ENCODE measurements at places on chromosomes 3 and 15. TPM values are rescaled to one million over a fixed set of nuclear protein-coding genes. Genes with fewer than 3 reads are reported as not detected.

GRCh38 chr15:66215811-66216210 is 37.7 kb downstream of the MEGF11 start:
- no peaks in the 10 kb centered on the region for H3K4me1 ChIP-seq
- H3K27ac ChIP-seq = no peak overlapping the region
- no peaks in the 10 kb centered on the region for H3K27me3 ChIP-seq
- H3K36me3 ChIP-seq = no peaks in the 10 kb centered on the region

- H3K36me3 ChIP-seq = no peaks in the 10 kb centered on the region
- H3K27me3 ChIP-seq = no peaks in the 10 kb centered on the region
- DNase-seq = no peak
- H3K27ac ChIP-seq = no peak overlapping the region
Observed at GRCh38 chr3:36317915-36318314, 62.4 kb upstream of the STAC start.

DNA sequence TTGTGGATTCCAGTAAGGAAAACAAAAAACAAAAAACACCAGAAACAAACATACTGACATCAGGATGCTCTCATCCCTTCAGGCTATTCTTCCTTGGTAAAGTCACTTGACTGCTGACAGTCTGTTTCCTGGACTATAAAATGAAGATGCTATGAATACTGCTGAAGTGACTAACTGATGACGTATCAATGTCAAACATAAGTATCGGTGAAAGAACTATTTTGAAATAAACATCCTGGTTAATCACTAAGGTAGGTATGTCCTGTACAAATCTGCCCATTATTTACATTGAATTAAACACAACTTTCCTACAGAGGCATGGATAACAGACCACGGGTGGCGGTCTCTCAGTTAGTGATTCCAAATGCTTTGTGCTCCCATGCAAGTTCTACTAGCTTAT is 45.9 kb downstream of the CHAC1 start:
- no peak for DNase-seq
- H3K27me3 ChIP-seq = no peaks in the 10 kb centered on the region
- H3K36me3 ChIP-seq = peaks cover 32% of the 10 kb centered on the region
- H3K27ac ChIP-seq = no peak overlapping the region
- H3K4me1 ChIP-seq = no peaks in the 10 kb centered on the region
- H3K4me3 ChIP-seq = no peak overlapping the region

- peaks cover 2% of the 10 kb centered on the region for H3K4me1 ChIP-seq
- H3K27me3 ChIP-seq = no peaks in the 10 kb centered on the region
- no peak for DNase-seq
- no peak overlapping the region for H3K27ac ChIP-seq
Observed at GRCh38 chr3:137988982-137989381, 21.0 kb upstream of the CLDN18 start.

- H3K4me1 ChIP-seq = peaks cover 3% of the 10 kb centered on the region
- DNase-seq = no peak
- H3K27ac ChIP-seq = no peak overlapping the region
- no peaks in the 10 kb centered on the region for H3K27me3 ChIP-seq
- no peak overlapping the region for H3K4me3 ChIP-seq
- peaks cover 6% of the 10 kb centered on the region for H3K36me3 ChIP-seq
Observed at GRCh38 chr3:97930018-97930417, 42.2 kb downstream of the RIOX2 start.

- H3K27me3 ChIP-seq = peaks cover 4% of the 10 kb centered on the region
- H3K27ac ChIP-seq = no peak overlapping the region
- no peak for DNase-seq
- H3K36me3 ChIP-seq = no peaks in the 10 kb centered on the region
Observed at GRCh38 chr3:101143012-101143411, 149.8 kb upstream of the ABI3BP start.

GRCh38 chr3:141410408-141410807 is 42.1 kb downstream of the ZBTB38 start:
- H3K4me1 ChIP-seq = peaks cover 92% of the 10 kb centered on the region
- H3K4me3 ChIP-seq = peak overlapping the region; percentile 6
- no peaks in the 10 kb centered on the region for H3K27me3 ChIP-seq
- peak overlapping the region; percentile 92 for H3K27ac ChIP-seq
- no peak for DNase-seq

DNA sequence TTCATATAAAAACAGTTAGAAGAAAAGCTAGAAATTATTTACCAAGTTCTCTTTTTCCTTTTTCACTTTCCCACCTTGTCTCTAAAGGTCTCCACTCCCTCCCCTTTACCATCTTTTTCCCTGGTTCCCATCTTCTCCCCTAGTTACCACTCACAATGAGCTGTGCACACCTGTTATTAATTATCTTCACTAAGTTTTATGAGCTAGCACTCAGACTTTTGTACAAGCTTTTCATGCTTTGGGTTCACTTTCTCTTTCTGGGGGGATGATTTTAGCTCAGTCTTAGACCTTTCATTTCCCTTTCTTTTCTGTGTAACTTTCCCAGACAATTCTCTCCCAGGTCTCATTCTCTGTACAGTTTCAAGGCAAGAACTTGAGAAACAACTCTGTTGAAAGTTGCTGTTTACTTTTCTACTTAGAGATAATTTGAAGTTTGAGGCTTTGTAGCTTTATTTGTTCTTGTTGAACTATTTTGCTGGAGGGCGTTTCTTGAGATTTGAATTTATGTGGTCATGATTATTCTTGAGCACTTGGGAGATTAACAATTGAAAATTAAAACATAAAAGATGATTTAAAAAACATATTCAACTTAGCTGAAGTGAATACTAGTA is 24.0 kb upstream of the AADAC start:
- H3K27ac ChIP-seq = no peak overlapping the region
- H3K4me3 ChIP-seq = no peak overlapping the region
- DNase-seq = no peak
- peaks cover 1% of the 10 kb centered on the region for H3K27me3 ChIP-seq
- H3K36me3 ChIP-seq = no peaks in the 10 kb centered on the region

DNA sequence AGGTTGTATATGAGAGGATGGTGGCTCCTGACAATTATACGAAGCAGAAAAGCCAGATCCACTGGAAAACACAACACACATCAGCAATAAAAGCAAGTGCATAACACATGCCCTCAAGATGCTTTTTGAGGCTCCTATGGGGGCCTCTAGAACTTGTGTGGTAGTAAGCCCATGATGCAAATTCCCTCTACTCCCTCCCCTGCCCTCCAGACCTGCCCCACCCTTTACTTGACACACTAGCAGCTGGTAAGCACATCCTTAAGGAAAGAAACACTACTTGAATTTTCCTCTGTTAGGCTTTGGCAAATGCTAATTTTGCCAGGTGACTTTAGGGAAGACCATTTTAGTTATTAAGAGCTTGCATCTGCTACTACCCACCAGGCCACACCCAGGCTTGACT is 29.2 kb downstream of the USP4 start:
- H3K4me1 ChIP-seq = peaks cover 8% of the 10 kb centered on the region
- no peak for DNase-seq

GRCh38 chr3:156694536-156694935 is 20.1 kb downstream of the TIPARP start:
- peaks cover 45% of the 10 kb centered on the region for H3K4me1 ChIP-seq
- no peaks in the 10 kb centered on the region for H3K27me3 ChIP-seq
- DNase-seq = no peak
- no peak overlapping the region for H3K27ac ChIP-seq

DNA sequence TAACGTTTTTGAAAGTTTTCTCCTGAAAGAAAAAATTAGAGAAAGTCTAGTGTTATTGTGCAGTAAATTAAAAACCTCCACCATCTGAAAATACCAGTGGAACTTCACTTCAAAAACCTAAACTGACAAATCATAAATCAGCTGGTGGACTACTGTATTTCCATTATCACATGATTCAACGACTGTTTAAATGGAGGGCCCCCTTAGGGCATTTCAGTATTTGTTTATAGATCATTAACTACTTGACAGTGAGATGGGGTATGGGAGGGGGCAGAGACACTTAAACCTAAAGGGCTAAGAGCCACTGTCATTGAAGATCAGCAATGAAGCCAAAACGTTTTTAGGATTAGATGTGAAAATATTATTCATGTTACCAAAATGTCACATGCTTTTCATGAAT is 8.8 kb upstream of the C15orf61 start:
- H3K36me3 ChIP-seq = peaks cover 13% of the 10 kb centered on the region
- DNase-seq = no peak
- no peak overlapping the region for H3K4me3 ChIP-seq

The NOX5 gene
- total RNA-seq = 0.02 TPM

The EPHA6 gene
- not detected for total RNA-seq

The GOLGA8N gene
- total RNA-seq = 1.0 TPM

The ROBO2 gene
- total RNA-seq = not detected

The AADACL2 gene
- total RNA-seq = not detected

All from activated CD4-positive, alpha-beta memory T cell treated with anti-CD3 and anti-CD28 coated beads for 36 hours (primary cell).